ENCODE measurements at places on chromosomes 4 and X.

DNA sequence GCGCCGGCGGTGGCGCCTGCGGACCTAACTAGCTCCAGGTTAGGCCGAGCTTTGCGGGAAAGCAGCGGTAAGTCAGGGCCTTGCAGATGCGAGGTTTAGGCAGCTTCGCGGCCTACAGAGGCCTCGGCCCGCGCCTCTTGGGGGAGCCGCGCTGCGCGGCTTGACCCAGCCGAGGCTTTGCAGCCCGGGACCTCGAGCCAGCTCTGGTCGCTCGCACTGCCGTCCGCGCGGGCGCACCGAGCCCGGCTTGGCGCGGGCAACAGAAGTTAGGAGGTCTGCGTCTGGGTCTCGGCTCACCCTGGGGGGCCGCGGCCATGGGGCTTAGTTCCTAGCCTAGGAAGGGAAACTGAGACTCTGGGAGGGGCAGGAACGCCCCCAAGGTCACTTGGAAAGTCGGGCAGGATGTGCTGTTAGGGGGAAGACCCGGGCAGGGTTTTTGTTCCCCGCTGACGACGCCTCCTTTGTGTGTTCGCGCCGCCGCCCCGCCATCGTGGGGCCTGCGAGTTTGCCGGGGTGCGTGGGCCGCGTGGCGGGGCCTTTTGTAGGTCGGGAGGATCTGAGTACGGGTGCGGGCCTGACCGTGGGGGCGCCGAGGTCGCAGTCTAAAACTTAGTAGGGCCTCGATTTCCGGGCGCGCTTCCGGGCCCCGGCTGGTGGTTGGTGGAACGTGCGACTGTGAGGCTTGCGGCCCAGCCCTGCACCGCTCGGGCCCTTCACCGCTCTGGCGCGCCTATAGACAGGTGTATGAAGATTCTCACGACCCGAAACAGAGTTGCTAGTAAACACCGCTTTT, 482 bp downstream of the RNF4 start:
- DNase-seq: no peak

- DNase-seq: no peak
Measured at GRCh38 chr4:5027346-5027745, 8.1 kb upstream of the CYTL1 start.

- no peak for DNase-seq
Measured at GRCh38 chr4:159899596-159899995, 796.7 kb downstream of the RAPGEF2 start.

GRCh38 chrX:44267116-44267515, 76.4 kb downstream of the EFHC2 start:
- DNase-seq: no peak

GRCh38 chr4:145252190-145252589, 71.8 kb upstream of the OTUD4 start:
- DNase-seq: no peak

GRCh38 chrX:153944800-153945150, 332 bp upstream of the RENBP start:
- DNase-seq: no peak

GRCh38 chr4:120057416-120057815, 9.2 kb downstream of the MAD2L1 start:
- no peak for DNase-seq

DNA sequence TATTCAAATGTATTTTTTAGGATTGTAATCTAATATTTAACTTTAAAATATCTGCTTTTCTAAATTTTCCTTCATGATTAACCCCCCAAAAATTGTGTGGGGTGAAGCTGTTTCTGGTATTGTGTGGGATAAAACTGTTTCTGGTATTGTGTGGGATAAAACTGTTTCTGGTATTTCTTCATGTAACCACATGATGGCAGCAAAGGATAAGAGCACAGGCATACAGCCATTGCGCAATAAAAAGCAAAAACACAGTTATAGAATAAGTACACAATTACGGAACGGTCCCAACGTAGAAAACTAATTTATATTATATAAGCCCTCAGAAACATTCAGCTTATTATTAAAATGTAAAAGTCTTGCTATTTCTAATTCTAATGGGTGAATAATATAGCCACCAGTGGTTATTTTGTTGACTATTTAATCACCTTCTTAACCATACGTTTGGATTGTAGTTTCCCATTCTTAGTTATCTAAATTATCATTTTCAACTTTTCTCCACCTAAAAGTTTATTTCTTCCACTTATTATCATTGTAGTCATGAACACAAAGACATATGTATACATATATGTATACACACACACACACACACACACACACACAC, 333.9 kb upstream of the FSTL5 start:
- no peak for DNase-seq

DNA sequence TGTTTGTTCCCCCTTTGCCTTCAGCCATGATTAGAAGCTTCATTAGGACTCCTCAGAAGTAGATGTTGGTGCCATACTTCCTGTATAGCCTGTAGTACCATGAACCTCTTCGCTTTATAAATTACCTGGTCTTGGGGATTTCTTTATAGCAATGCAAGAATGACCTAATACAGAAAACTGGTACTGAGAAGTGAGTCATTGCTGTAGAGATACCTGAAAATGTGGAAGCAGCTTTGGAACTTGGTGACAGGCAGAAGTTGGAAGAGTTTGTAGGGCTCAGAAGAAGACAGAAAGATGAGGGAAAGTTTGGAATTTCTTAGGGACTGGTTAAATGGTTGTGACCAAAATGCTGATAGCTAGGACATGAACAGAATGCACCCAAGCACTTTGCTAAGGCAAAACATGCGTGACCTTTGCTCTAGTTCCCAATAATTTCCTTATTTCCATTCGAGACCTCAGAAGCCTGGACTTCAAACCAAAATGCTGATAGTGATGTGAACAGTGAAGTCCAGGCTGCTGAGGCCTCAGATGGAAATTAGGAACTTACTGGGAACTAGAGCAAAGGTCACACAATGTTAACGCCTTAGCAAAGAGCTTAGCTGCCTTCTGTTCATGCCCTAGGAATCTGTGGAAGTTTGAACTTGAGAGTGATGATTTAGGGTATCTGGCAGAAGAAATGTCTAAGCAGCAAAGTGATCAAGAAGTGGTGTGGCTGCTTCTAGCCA, 3.0 kb upstream of the USP46 start:
- DNase-seq: no peak

DNA sequence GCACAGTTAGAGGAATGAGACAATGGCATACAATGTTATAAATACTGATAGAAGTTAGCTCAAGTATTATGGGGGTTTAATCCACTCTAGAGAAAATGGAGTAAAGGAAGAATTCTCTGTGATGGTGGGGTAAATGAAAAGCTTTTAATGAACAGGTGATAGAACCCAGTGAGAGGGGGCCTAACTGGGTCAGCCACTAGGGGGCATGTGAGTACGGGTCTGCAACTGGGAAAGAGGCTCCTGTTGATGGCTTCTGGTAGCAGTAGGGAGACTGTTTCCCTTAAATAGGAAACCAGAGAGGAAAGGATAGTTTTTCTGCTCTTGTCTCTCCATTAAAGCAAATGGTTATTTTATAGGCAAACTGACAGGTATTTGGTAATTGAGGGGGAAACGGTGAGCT, 132.8 kb upstream of the GPR101 start:
- DNase-seq: no peak

DNA sequence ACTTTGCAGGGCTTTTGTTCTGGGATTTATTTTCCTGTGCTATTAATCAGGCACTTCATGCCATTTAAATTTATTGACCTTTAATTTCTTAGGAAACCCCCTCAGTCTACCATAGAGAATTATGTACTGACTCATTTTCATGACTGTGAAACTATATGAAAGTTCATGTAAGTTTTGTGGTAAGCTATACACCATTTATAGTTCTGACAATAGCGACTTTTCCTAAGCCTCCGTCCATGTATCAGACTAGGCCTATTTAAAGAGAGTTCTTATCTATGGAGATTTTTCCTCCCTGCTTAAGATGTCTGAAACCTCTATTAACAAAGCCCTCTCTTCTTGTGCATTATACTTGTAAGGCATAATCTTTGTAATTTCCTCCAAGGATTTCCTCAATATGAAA, 111.6 kb downstream of the AFF2 start:
- no peak for DNase-seq

GRCh38 chr4:186891859-186892486, 168.3 kb upstream of the FAT1 start:
- DNase-seq: no peak

GRCh38 chrX:133444952-133445831, 29.9 kb upstream of the GPC4 start:
- DNase-seq: no peak

DNA sequence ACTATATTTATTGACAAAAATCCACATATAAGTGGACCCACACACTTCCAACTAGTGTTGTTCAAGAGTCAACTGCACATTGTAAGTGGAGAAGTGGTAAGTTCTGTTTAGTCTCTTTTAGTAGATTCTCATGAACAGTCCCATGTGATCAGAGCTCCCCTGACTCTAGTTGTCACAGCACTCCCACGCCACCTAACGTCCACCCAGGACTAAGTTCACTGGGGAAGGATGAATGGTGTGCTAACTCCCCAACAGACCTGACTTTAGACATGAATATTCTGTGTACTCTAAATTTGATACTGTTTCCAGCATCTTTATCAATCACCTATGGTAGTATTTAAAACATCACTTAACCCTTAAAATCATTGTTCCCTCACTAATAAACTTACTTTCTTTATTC, 59.8 kb downstream of the PACRGL start:
- DNase-seq: no peak

DNA sequence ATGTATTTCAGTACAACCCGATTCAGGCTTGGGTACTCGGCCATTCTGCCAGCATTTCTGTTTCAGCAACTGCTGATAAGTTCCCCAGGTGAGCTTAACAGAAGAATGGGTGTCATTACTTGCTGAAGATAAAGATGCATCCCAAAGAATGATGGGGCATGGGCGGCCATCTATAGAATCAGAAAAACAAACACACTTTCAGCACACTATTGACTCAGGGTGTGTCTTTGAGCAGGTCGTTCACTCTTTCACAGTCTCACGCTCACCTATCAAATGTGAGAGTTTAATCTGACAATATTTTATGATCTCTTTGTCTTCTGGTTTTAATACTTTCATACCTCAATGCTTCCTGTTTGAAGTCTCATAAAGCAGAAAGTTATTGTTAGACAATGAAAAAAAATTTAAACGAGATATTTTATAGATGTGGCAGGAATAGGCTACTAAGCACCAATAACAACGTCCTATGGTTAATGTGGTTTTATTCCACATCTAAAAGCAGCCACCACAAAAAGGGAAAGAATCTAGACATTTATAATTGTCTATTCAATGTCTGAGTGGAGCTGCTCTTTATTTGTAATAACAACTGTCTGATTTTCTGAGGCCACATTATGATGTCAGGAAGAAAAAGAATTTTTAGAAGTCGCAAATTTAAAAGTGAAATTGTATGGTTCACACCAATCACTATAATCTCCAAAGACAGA, 17.0 kb downstream of the GASK1B start:
- no peak for DNase-seq

DNA sequence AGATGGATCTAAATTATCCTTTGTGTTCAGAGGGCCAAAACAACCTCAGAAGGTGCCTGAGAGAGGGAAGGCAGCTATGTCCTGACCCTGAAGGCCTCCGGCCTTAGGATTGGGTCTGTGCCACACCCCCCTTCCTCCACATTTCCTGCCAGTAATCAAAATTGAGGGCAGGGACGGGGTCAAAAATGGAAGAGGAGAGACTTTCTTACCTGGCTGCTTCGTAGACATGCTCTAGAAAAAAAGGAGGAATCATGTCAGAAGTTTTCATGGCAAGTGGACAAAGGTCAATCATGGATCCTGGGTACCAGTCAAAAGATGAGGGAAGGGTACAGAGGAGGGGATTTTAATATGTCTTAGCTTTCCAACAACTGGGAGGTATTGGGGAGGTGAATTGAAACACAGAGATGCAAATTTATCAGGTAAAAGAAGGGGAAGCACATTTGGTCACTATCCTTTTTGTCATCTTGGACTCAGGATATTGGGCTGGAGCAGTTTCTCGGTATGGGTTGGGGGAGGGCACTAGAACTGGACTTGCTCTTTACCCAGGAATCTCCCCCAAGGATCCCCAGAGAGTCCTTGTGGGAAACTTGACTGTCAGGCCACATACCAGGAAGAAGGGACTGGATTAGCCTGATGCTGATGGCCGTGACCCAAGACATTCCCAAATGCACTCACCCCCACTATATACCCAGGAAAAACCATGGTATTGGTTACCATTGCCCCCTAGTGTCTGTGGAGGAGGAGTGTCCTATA, 17.1 kb downstream of the VSIG4 start:
- DNase-seq: no peak

DNA sequence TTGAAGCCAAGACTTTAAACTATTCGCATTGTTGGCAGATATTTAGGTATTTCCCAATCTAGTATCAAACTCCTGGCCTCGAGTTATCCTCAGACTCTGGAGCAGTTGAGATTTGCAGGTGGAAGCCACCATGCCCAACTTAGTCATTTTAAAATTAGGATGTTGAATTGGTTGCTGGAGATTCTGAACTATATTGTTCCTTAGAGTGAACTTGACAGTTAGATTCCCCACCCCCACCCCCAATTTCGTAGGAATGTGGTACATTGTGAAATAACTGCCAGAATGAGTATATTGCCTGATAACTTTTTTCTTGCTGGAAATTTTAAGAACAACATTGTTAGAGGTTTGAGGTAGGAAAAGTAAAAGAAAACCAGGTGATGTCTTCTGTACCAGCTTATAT, 2.3 kb downstream of the NOCT start:
- DNase-seq: no peak

DNA sequence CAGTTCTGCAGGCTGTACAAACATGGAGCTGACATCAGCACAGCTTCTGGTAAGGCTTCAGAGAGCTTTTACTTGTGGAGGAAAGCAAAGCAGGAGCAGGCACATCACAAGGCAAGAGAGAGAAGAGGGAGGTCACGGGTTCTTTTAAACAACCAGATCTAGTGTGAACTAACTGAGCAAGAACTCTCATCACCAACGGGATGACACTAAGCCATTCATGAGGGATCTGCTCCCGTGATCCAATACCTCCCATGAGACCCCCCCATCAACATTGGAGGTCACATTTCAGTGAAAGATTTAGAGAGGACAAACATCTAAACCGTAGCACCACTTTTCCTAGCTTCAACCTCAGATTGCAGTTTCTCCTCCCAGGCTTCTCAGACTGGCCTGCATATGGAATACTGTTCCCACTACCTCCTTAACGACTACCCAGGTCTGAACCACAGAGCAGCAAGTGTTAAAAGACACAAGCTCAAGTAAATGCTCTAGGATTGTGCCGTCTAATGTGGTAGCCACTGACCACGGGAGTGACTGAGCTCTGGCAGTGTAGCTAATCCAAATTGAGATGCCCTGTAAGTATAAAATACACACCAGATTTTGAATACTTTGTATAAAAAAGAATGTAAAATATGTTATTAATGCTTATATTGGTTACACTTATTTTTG, 192.7 kb downstream of the PTTG2 start:
- no peak for DNase-seq

GRCh38 chrX:149161435-149162088, 343.5 kb downstream of the IDS start:
- DNase-seq: no peak

GRCh38 chr4:121943941-121944340, 7.9 kb downstream of the TRPC3 start:
- DNase-seq: no peak

DNA sequence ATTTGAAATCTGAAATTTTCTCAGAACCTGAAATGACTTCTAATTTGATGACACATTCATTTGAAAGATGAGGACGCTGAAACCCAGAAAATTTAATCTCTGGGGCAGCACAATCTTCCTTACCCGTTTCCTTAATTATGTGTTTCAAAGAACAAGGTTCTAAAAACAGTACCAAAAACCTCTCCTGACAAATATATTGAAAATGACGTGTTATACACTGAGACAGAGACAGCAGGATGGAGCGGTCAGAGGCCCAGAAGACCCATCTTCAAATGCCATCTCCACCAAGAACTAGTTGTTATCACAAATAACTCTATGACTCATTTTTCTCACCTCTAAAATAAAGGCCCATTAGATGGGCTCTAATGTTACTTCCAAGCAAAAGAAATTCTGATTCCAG, 177.3 kb downstream of the NSUN7 start:
- DNase-seq: no peak
